ENCODE measurements at places on chromosomes 7 and 10.

GRCh38 chr10:109996225-109996624 lies 11.6 kb upstream of the ADD3 start:
- DNase-seq = no peak

- no peak for DNase-seq
These were observed 505.8 kb upstream of the STEAP1 start for GRCh38 chr7:89648509-89648908.

DNA sequence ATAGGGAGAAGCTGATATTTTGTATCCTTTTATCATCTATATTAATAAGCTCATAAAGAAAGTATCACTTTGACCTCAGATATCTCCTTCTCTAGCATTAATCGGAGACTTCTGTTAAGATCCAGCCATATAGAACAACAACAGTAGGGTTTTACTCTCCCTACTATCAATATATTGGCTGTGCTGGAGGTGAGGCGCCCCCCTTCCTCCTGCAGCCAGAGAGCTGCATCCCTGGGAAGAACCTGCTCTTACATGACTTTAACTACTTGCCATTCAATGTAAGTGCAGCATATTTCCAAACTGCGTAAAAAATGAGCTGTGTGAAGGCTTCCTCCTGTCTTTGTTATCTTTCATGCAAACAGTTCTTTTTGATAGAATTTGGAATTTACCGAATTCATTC lies 247.8 kb downstream of the SDK1 start:
- no peak for DNase-seq

DNA sequence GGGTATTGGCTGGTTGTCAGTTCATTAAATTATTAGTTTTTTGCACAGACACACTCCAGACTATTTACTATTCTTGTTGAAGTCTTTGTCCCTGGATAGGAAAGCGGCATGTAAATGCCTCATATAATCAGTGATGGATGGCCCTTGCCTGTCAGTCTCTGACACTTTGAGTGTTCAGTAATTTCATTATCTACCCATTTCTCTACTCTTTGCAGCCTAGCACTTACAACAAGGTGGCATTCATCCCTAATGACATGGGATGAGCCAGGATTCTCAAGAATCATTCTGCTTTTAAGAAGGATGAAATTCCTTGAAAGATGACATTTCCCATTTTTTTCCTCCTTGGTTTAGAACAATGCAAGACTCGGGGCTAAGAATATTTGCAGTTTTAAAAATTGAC lies 155.7 kb downstream of the SORCS3 start:
- DNase-seq = no peak

- no peak for DNase-seq
These were observed 349.1 kb upstream of the PODXL start for GRCh38 chr7:131905471-131905973.

GRCh38 chr7:47500103-47500563 lies 81.8 kb downstream of the TNS3 start:
- DNase-seq = no peak

- no peak for DNase-seq
These were observed 206.6 kb upstream of the SH2B2 start for GRCh38 chr7:102080019-102080433.

- no peak for DNase-seq
These were observed 23.7 kb upstream of the MRC1 start for GRCh38 chr10:17785276-17785930.

- no peak for DNase-seq
These were observed 12.2 kb downstream of the MRLN start for GRCh38 chr10:59741048-59741447.

DNA sequence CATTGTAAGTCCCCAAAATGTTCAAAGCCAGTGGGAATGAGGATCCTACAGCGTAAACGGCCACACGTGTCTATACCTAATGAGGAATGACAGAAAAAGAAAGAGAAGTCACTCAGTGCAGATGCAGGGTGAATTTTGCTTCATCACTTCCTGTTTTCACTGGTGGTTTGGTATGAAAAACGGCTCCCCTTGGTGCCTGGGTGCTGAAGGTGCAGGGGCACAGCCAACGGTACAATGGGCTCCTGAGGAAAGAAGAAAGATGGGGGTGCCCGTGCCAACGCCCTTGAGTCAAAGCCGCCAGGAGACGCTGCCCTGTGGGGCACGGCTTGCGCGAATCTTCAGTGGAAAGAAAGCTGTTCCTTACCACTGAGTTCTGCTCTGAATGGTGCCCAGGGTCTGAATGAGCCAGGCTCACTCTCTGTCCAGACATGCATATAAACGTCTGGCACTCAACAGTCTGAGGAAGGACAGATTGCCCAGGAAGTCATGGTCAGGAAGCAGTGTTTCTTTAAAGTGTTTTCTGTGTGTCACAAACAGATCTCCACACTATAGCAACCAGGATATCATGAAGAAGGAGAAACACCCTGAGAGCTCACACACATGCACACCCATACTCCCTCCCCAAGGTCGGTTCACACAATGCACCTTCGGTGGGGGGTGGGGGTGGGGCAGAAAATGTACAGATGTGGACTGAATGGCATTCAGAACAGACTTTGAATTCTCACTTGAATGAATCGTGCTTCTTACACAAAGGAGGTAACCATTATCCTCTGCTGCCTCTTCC lies 105.8 kb downstream of the ELMO1 start:
- peak; percentile 69 for DNase-seq

- no peak for DNase-seq
These were observed 123.9 kb downstream of the TAX1BP1 start for GRCh38 chr7:27863880-27864279.

- no peak for DNase-seq
These were observed 669.4 kb downstream of the NRG3 start for GRCh38 chr10:82544377-82544776.

DNA sequence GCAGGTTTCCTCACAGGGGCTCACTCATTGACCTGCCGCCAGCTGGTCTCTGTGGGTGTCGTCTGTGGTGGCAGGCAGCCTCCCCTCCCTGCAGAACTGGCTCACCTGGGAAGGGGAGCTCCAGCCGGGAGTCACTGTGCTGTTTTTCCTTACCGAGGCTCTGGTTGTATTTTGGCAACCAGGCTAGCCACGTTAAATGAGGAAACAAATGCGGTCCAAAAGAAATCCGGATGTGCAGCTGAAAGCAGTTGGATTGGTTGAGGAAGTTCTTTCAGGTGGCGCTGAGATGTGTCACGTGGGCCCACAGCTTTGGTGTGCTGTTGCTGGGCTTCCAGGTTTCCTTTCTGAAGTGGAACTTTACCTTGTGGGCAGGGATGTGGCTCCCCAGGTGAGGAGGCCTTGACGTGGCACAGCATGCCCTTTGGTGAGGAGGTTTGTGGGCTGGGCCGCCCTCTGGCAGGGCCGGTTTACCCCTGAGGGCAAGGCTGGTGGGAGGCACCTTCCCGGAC lies 14.2 kb downstream of the MTURN start:
- DNase-seq = no peak

DNA sequence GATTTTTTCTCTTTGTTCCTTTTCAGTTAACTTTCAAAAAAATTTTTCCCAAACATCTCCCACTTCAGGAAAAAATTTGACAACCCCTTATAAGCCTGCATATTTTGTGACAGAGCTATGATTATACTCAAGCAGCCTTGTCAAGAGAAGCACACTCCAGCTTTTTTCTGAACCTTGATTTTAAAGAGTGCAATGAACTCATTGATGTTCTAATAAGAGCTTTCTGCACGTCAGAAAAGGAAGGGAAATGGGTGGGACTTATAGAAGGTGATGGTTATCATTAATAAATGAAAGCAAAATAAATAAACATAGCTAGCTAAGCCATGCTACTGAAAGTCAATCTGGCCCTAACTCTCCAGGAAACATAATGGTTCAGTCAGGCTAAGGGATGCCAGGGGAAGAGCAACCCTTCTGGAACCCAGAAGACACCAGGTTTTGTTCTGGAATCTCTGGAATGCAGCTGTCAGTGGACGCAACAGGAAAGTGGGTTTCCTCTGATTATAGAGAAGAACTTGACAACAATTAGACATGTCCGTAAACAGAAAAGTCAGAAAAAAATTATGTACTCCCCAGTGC lies 76.1 kb downstream of the NHLRC2 start:
- DNase-seq = no peak

- no peak for DNase-seq
These were observed 7.9 kb upstream of the FRAT1 start for GRCh38 chr10:97311111-97311626.

DNA sequence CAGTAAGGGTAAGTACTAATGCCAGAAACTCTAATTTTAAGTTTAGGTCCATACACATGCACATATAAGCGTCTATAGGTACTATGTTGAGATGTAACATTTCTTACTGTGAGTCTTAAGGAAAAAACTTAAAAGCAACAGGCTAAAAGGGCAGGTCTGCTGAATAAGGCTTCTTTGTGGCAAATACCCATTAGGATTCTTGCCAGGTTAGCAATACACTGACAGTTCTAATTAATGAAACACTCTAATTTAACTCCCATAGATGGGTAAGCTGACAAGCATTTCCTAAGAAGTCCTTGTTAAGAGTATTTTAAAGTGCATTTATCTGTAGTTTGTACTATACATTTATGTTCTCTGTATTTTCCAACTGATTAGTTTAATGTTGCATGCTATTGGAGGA lies 14.0 kb downstream of the SCRN1 start:
- DNase-seq = no peak

DNA sequence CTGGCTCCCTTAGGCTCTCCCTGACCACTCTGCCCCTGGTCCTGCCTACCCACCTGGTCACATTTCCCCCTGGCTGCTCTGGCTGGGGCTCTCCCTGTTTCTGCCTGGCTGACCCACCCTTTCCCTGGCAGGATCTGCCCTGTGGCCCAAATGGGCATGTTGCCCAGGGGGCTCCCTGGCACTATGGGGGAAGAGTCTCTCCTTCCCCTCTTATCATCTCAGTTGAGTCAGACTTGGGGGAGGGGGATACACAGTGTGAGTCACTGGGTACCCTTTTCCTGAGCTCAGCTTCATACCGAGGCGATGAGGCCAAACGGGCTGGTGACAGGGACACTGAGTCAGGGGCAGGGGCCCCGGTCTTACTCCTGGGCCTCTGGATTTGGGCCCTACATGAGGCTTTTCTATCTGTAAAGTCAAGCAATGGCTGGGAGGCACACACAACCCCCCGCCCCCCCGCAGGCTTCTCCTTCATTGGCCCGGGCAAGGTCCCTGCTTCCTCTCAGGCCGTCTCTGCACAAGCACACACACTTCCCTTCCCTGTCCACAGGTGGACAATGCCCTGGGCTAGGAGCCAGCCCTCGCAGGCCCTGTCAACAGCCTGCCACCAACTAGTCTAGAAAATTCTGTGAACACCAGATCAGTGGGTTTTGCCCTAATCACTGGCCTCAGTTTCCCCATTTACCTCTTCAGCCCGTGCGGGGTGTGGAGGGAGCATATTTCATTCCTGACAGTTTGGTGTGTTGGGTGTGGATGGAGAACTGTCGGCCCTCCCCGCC lies 627 bp upstream of the FLNC start:
- no peak for DNase-seq

- no peak for DNase-seq
These were observed 78.8 kb downstream of the DNMBP start for GRCh38 chr10:99930731-99931550.

- peak; percentile 40 for DNase-seq
These were observed 356.3 kb upstream of the GALNT17 start for GRCh38 chr7:70775570-70776156.

DNA sequence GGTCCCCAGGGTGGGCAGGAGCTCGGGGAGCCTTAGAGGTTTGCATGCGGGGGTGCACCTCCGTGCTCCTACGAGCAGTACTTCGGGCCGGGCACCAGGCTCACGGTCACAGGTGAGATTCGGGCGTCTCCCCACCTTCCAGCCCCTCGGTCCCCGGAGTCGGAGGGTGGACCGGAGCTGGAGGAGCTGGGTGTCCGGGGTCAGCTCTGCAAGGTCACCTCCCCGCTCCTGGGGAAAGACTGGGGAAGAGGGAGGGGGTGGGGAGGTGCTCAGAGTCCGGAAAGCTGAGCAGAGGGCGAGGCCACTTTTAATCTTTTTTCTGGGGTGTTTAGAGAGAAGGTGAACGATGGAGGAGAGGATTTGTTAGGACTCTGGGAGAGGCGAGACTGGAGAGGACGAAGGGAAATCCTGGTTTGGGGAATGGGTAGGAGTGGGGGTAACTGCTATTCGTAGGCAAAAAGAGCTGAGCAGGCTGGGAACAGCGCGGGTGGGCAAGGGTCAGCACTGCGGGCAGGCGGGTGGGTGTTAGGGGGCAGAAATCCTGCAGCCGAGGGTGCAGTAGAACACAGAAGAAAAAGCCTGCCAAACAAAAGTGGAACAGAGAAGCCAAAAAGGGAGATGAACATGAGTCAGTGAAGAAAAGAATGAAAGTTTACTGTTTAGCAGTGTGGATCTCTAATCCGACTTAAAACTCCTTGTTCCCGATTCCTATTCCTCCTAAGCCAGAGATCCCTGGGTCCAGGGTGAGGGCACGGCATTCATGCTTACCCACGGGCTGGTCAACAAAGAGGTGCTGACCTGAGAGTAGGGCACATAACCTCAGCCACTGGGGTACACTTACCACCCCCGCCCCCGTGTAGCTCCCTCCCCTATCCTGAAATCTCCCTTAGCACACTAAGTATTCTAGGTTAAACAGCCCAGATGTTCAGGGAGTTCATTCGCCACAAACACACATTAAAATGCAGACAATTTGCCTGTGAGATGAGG lies 26.9 kb downstream of the PRSS2 start:
- DNase-seq = no peak

- DNase-seq = no peak
These were observed 363.6 kb downstream of the ANKRD30A start for GRCh38 chr10:37488792-37489657.

- DNase-seq = no peak
These were observed 95.7 kb downstream of the POU6F2 start for GRCh38 chr7:39073432-39073831.

DNA sequence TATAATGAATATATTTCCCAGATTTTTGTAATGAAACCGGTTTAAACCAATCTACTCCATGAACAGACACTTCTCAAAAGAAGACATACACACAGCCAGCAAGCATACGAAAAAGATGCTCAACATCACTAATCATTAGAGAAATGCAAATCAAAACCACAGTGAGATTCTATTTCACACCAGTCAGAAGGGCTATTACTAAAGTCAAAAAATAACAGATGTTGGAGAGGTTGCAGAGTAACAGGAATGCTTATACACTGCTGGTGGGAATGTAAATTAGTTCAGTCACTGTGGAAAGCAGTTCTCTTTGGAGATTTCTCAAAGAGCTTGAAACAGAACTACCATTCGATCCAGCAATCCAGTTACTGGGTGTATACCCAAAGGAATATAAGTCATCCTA lies 240.7 kb downstream of the TSPAN12 start:
- DNase-seq = no peak

Measured in GM12878 (cell line).